ENCODE measurements at places on chromosomes 12 and 14. TPM values are rescaled to one million over a fixed set of nuclear protein-coding genes. Genes with fewer than 3 reads are reported as not detected.

GABARAPL1 gene
- total RNA-seq: 19.7 TPM

KLRC4 gene
- total RNA-seq: 0.84 TPM

RND1 gene
- total RNA-seq: 1.2 TPM

TAS2R13 gene
- 0.68 TPM for total RNA-seq

STYK1 gene
- 0.14 TPM for total RNA-seq

Data from MCF 10A (cell line).